Stimulated activated CD4-positive, alpha-beta T cell treated with anti-CD3 and anti-CD28 coated beads, Interleukin-2, amount 100 ng/mL, for 48 hours (primary cell): ENCODE measurements at places on chromosomes 16 and 17.

- DNase-seq = no peak
Measured at GRCh38 chr16:50709061-50709684, 15.8 kb downstream of the NOD2 start.

DNA sequence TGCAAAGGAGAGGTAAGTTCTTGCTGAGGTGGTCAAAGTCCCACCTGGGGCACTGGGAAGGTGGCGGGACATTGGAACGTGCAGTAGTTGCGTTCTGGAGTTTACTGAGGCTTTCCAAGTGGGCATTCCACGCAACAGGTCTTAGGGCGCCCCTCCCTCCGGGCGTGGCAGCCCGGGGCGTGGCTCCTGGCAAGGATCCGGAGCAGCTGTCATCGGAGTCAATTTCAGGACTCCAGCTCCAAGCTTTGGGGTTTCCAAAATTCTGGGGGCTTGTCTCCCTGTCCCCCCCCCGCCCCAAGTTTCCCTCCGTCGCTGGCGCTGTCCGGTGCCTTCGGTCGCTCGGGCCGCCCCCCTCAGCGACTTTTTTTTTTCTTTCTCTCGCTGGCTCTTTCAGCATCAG is 43.1 kb upstream of the AMZ2 start:
- no peak for DNase-seq

DNA sequence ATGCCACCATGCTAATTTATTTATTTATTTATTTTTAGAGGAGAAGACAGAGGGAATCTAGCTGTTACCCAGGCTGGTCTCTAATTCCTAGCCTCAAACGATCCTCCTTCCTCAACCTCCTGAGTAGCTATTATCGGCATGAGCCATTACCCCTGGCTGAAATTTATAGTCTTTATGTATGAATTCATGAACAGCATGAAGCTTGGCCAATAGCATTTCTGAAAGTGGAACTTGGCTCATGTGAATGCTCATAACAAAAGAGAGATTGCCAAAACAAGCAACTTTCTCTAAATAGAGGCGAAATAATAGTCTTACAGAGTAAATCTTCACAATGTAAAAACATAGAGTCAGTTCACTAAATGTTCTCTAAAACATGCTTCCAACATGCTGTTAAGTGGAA is 30.1 kb upstream of the SMURF2 start:
- DNase-seq = no peak

GRCh38 chr16:85207357-85207921 is 95.2 kb upstream of the CIBAR2 start:
- DNase-seq = no peak

GRCh38 chr17:4502466-4503154 is 3.9 kb downstream of the SPNS2 start:
- DNase-seq = no peak

DNA sequence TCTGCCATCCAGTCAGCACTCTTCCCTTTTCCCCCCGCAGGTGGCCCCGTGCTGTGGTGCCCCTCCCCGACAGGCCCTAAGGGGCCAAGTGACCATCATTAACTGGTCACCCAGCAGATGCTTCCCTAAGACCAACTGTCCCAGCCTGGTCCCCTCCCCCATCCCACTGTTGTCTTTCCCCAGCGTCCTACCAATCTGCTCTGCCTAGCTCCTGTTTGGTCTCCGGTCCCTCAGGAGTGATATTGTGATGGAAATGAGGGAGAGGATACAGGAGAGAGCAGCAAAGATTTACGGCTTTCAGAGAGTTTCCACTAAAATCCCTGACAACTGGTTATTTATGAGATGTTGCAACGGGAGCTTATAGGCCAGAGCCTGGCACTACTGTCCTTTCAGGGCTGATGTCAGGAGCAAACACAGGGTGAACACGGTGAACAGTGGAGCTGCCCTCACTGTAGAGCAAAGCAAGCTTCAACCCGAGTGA is 1.4 kb upstream of the TTLL6 start:
- DNase-seq = no peak

DNA sequence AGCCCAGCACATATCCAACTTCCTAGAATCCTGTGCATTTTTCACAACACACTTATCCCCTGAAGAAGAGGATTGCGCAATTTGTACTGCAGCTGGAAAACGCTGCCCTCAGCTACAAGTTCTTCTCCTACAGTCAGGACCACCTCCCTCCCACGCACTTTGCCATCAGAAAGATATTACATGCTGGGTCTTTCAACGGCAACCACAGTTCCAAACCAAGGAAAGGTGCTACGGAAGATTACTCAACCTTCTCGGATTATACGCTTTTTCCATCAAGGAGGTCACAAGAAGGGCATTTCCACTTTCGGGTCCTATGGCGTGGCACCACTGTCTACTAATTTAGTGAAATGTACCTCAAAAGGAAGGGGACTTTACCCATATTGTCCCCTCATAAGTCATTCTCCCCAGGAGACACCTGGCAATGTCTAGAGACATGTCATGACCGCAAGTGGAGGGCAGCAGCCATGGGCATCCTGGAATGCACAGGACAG is 35.2 kb downstream of the USP7 start:
- DNase-seq = peak; percentile 48

DNA sequence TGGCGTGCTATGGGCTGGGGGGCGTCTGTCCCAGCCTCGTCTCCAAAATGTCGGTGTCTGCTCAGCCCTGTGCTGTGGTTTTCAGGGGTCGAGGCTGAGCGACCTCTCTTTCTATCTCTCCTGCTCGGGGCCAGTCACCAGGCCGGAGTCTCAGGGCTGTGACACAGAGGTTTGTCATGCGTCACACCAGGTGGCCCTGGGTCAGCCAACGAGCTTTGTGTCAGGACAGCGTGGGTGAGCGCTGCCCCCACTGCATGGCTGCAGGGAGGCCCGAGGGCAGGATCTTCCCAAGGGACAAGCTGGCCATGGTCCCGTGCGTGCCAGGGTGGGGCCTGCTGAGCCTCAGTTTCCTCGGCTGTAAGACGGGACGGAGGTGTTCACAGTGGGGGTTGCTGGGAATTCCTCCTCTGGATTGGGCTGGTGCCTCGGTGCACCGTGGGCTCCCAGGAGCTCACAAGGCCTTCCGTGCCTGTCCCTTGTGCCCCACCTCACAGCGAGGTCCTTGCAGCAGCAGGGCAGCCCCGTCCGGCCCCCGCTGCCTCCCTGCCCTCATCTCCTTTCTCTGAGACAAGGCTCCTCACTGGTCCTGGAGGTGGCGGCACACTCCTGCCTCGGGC is 50.5 kb downstream of the CBFA2T3 start:
- DNase-seq = no peak

DNA sequence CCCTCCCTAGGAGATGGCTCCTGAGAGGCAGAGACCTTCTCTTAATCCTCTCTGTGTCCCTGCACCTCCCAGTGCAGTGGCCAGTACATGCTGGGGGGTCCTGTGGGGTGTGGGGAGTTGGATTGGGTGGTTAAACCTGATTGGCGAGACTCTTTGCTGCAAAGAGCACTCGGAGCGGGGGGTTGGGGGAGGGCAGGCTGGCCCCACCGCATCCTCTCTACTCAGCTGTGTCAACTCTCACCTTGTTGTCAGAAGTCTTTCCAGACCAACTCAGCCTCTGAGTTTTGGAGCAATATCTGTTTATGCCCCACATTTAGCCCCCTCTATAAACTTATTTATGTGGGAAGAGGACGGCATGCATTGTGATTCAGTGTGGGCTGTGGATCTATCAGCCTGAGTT is 40.0 kb downstream of the SMARCE1 start:
- DNase-seq = no peak

- no peak for DNase-seq
Measured at GRCh38 chr17:45364531-45365390, 47.9 kb upstream of the MAP3K14 start.

DNA sequence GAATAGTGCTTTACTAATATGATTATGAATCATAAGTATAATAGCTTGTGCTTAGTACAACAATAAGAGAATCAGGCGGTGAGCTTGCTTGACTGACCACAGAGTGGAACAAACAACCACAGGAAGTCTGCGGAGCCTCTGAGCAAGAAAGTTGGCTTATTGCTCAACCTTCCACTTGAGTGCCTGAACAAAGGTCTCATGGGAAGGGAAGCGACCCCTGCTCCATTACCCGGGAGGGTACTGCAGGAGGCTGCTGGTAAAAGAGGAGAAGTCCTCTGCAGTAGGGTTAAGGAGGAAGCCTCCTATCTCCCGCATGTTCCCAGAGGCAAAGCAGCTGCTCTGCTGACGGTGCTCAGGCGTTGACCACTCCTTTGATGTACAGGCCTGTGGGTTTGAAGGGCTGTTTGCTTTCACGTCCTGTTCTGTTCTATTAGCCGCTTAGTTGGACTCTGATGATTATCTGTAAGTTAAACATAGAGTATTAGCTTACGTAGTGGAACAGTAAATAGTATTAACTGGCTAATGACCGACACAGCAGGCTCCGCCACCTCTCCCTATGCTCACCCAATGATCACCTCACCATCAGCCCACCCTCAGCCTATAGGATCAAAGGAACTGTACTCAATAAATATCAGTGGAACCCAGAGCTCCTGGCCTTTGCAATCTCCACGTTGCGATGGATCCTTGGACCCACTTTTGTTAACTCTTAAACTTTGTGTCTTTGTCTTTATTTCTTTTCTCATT is 17.5 kb downstream of the ALOX15B start:
- DNase-seq = no peak

- no peak for DNase-seq
Measured at GRCh38 chr17:56792267-56792666, 41.5 kb downstream of the C17orf67 start.
